ENCODE measurements at places on chromosomes 7 and 10.
A peak's percentile ranks its signal among the peaks of the same experiment; 100 is the strongest.

GRCh38 chr10:79586933-79587332 lies 23.8 kb upstream of the SFTPA1 start:
- DNase-seq, result no peak

GRCh38 chr10:121138112-121138860 lies 287.1 kb downstream of the WDR11 start:
- no peak for DNase-seq

- DNase-seq, result no peak
Observed at GRCh38 chr7:237385-237784, 45.0 kb downstream of the FAM20C start.

DNA sequence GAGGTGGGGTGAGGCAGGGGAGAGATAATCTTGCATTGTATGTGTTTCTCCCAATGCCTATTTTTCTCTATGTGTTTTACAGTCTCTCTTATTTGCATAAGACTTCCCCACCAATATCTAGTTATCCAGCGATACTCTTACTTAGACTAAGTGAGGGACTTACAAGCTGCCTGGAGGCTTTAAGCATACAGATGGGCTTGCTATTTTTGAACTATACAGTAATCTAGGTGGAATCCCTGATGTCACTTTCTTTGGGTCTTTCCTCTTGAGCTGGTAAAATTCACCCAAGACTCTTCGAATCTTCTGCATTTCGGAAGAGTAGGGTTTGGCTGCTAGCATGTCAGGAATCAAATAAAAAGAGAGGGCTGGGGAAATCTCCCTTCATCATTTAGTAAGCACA lies 76.6 kb downstream of the NDUFB2 start:
- DNase-seq, result no peak

DNA sequence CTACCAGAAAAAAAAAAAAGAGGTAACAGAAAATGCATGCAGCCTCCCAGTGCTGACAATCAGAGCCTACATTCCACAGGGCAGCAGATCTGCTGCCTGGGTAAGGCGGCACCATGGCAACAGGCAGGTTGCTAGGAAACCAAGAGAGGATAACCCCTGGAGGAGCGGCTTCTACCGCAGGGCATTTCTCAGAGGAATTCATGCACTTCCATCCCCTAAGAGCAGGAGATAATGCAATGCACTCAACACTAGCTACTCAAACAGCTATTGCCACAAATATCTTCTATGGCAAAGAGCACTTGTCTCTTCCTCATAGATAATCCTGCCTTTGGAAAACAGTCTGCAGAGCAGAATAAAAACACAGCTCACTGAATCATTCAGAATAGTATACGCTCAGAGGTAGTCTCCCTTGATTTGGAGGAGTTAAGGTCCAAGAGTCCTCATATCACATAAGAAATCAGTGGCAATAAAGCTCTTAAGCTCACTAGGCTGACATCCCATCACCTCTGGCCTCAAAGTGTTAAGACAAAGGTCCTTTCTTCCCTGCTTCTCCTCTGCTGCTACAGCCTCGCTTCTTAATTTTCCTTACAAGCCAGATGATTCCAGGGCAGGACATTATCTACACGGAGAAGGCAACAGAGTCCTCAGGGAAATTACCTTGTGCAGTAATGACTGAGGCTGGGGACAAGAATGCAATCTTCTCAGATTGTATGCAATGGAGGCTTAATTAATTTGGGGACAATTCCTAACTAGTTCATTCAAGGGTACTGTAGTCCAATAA lies 10.7 kb downstream of the PSAP start:
- DNase-seq, result peak; percentile 97

- DNase-seq, result no peak
Observed at GRCh38 chr10:110664483-110665420, 20.6 kb downstream of the RBM20 start.

- DNase-seq, result no peak
Observed at GRCh38 chr7:98211221-98211675, at the start of gene BHLHA15. Gene BHLHA15 (plus strand): TSS chr7:98211439. CDS start chr7:98212310, 871 bp downstream.

- DNase-seq, result no peak
Observed at GRCh38 chr10:34938399-34938670, 123.2 kb upstream of the PARD3 start.

DNA sequence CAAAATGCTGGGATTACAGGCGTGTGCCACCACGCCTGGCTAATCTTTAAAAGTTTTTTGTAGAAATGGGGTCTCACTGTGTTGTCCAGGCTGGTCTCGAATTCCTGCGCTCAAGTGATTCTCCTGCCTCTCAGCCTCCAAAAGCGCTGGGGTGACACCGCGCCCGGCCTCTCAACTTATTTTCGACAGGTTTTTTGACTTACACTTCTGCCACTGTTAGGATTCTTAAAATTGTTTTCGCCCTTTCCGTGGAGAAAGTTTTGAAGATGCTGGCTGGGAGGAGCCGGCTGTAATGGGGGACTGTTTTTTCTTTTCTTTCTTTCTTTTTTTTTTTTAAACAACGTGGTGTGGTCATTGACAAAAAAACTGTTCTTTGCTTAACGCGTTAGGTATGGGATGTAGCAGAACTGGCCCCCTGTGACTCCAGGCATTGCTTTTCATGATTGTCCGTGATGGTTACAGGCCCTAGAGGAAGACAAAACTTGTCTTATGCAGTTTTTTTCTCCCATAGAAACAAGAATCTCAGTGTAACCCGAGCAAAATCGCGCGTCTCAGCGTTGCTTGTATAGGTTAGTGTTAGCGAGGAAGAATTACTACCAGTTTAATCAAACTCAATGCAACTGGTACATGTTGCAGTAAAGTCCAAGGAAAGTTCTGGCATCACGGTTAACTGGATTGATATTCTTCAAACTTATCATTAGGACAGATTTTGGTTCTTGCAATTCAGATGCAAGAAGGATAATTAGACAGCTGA lies 72.2 kb downstream of the DAGLB start:
- DNase-seq, result no peak

DNA sequence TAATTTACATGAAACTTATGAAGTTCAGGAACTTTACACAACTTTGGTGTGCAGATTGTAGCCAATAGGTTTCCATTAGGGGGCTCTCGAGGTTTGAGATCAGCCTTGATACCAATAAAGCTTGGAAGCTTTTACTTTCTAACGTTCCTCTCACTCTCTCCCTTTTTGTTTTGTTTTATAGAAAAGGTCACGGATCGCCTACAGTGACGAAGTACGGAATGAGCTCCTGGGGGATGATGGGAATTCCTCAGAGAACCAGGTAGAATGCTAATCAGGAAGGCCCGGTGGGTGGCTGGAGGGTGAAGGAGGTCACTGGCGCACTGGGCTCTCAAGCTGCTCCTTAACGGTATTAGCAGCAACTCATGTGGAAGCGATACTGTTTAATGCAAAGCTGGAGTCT lies 79.9 kb downstream of the VTI1A start:
- DNase-seq, result no peak
